Ascending aorta (tissue), 2 donors: ENCODE measurements at places on chromosomes 16 and 17. TPM values are rescaled to one million over a fixed set of nuclear protein-coding genes. Genes with fewer than 3 reads are reported as not detected.
A peak's percentile ranks its signal among the peaks of the same experiment; 100 is the strongest.

DNA sequence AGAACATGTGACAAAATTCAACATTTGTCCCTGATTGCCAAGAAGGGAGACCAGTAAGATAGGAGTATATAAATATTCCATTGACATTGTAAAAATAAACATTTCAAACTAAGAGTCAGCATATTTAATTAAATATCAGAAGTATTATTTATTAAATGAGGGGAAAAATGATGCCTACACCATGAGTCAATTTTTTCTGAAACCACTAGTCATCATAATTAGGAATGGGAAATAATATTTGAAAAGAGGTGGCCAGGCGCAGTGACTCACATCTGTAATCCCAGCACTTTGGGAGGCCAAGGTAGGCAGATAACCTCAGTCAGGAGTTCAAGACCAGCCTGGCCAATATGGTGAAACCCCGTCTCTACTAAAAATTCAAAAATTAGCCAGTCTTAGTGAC lies 2.1 kb downstream of the CMTM1 start:
- H3K27ac ChIP-seq: no peak overlapping the region
- no peak for DNase-seq
- no peaks in the 10 kb centered on the region for H3K4me1 ChIP-seq
- peaks cover 18% of the 10 kb centered on the region for H3K36me3 ChIP-seq
- no peaks in the 10 kb centered on the region for H3K27me3 ChIP-seq

DNA sequence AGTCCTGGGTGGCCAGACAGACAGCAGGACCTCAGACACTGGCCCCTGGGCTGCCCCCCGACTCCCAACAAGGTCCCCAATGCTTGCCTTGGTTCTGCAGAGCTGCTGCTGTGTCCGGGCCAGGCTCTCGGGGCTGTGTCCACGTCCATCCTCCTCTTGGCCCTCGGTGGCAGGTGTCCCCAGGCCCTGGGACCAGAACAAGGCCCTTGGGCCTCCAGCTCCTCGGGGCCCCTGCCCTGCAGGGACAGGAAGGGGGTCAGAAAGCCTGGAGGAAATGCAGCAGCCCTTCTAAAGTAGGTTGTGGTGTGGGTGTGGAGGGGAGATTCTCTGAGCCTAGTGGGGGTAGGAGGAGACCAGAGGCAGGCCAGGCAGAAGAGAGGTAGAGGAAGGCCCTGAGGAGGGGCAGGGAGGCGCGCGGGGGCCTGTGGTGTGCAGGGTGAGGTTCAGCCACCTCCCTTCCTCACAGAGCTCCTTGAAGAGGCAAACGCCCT lies 2.5 kb upstream of the AXIN1 start:
- H3K36me3 ChIP-seq: no peaks in the 10 kb centered on the region
- H3K4me3 ChIP-seq: no peak overlapping the region
- peaks cover 12% of the 10 kb centered on the region for H3K4me1 ChIP-seq
- no peak for DNase-seq
- H3K27me3 ChIP-seq: no peaks in the 10 kb centered on the region
- no peak overlapping the region for H3K27ac ChIP-seq

DNA sequence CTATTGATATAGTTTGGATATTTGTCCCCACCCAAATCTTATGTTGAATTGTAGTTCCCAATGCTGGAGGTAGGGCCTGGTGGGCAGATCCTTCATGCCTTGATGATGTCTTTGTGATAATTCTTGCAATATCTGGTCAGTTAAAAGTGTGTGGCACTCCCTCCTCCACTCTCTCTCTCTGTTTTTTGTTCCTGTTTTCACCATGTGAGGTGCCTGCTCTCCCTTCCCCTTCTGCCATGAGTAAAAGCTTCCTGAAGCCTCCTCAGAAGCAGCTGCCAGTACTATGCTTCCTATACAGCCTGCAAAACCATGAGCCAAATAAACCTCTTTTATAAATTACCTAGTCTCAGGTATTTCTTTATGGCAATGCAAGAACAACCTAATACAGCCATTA lies 47.3 kb downstream of the TOM1L2 start:
- peaks cover 36% of the 10 kb centered on the region for H3K4me1 ChIP-seq
- no peak overlapping the region for H3K27ac ChIP-seq
- no peak overlapping the region for H3K4me3 ChIP-seq
- H3K36me3 ChIP-seq: no peaks in the 10 kb centered on the region
- DNase-seq: no peak
- no peaks in the 10 kb centered on the region for H3K27me3 ChIP-seq

GRCh38 chr17:43125967-43126910 lies 1.1 kb upstream of the BRCA1 start:
- H3K4me3 ChIP-seq: peak overlapping the region; percentile 69
- H3K4me1 ChIP-seq: no peaks in the 10 kb centered on the region
- H3K36me3 ChIP-seq: no peaks in the 10 kb centered on the region
- H3K27ac ChIP-seq: peak overlapping the region; percentile 87
- DNase-seq: no peak

CDH11 gene
- 145 TPM for total RNA-seq
